ENCODE measurements at places on chromosomes 5 and 9.

DNA sequence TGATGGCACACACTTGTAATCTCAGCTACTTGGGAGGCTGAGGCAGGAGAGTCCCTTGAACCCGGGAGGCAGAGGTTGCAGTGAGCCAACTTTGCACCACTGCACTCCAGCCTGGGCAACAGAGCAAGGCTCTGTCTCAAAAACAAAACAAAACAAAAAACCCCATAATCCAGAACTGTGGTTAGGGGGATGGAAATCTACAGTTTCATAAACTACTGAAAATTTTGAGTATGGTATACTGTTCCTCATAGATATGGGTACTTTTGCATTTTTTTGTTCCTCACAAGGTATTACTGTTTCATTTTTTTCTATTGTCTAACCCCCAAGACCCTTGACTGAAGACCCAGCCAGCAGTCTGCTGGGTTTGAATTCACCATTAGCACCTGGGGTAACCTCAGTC is 52.2 kb upstream of the MAP3K1 start:
- no peak for DNase-seq

DNA sequence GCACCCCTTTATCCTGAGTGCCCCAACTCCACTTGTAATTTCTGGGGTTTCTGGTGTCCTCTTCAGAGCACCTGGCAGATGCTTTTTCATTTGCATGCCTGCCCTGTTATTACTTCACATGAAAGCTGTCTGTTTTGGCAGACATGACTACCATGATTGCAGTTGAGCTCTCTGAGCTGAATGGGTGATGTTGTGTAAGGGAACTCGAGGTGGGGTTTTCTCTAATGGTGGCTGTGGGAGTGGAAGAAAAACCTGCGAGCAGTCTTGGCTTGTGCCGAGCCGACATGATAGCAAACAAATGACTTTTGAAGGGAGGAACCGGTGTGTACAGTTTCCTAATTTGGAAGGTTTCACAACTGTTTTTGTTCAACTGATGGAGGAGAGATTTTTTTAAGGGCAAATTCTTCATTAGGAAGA is 196.2 kb downstream of the AOPEP start:
- no peak for DNase-seq

DNA sequence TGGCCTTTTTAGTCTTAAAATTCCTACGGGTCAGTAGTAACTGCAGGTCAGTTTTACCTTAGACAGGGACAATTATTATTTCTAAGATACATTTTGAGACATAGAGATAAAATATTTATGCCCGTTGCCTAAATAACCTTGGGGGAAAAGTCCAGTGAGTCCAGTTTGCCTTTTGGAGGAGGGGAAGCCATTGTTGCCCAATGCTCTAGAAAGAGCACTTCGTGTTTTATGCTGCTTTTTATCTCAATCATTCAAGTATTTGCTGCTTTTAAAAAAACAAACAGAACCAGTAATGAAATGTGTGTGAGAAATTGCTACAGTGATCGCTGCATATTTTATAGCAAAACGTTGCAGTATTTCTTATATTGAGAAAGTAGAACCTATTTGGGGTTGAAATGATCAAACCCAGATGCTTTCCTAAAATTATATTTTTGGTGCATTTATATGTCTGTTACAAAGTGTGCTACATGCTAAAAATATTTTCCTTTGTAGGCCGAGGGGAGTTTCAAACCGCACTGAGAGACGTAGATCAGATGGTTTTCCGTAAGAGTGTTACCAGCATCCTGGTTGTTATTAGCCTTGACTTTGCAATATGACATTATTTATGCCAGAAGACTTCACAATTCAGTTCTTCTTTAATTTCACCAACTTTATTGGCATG is 266.8 kb downstream of the AOPEP start:
- no peak for DNase-seq

DNA sequence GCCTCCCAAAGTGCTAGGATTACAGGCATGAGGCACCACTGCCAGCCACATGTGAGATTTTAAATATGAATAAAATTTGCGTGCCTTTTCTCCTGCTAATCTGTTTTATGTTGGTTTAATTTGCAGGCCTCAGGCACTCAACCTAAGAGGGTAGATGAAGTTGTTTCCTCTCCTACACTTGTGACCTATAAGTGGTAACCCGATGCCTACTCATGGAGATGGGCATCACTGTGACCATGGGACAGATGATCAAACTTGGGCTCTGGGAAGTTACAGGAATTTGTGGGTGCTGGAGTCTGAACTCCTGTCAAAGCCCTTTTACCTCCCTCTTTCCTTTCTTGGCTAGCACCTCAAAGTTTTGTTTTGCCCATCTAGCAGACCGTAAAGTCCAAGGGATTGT is 1.1 kb downstream of the SLC28A3 start:
- DNase-seq, result no peak

GRCh38 chr5:151619812-151620460 is 28.8 kb upstream of the FAT2 start:
- DNase-seq, result no peak

GRCh38 chr5:175235251-175235960 is 208.6 kb downstream of the DRD1 start:
- DNase-seq, result no peak

DNA sequence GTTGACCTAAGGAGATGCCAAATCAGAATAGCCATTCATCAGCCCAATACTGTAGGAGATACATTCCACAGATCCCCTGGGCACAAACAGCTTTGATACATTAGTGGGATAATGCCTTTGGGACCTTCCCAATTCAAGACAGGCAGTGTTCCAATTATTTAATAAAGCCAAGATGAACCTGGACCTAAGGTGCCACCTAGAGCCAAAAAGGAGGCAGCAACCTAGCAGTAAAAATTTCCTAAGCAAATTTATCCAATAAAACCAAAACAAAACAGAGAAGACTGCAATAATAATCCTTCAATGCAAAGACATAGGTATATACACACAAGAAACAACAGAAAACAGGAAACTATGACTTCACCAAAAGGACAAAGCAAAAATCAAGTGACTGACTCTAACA is 253.0 kb downstream of the HINT1 start:
- no peak for DNase-seq

DNA sequence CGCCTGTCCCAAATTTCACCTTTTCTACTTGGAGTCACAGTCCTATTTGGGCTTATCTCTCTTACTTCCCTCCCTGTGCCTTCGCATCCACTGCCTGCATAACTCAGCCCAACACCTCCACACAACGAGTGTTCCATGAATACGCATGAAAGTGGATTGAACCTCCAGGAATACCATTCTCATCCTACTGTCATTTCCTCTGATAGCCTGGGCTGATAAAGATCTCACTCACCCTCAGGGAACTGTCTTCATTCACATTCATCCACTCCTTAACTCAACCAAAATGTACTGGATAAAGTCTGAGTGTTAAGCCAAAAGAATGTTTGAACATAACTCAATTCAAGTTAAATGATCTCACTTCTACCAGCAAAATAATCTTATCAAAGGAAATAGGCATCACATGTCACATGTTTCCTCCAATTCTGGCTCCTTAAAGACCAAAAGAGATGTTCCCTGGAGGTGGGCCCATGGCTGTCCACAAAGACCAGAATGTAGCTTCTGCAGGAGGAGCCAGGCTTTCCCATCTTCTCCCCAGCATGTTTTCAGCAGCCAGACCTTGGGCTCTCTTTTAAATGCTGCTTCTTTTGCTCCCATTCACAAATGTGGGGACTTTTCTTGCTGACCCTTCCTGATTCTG is 28.4 kb upstream of the TRIO start:
- no peak for DNase-seq

DNA sequence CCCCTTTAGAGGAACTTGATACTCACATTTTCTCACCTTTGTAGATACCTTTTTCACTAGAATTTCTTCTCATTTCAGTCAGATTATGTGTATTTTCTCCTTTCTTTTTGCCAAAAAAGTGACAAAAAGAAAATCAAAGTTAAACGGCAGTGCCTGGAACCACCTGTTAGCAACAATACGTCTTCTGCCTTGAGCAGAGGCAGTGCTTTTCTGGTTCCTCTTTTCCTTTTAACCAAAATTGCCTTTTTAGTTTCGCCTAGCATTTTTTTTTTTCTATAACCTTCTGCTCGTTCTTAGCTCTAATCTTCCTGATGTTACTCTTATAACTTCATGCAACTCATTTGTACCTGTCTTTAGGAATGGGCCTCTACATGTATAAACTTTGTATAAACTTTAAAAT is 26.1 kb downstream of the SMIM32 start:
- no peak for DNase-seq

- no peak for DNase-seq
Measured at GRCh38 chr5:154587123-154588026, 109.3 kb upstream of the HAND1 start.

GRCh38 chr9:135040892-135041291 is 46.6 kb upstream of the OLFM1 start:
- no peak for DNase-seq

- DNase-seq, result no peak
Measured at GRCh38 chr9:109466623-109467590, 31.2 kb downstream of the PTPN3 start.

DNA sequence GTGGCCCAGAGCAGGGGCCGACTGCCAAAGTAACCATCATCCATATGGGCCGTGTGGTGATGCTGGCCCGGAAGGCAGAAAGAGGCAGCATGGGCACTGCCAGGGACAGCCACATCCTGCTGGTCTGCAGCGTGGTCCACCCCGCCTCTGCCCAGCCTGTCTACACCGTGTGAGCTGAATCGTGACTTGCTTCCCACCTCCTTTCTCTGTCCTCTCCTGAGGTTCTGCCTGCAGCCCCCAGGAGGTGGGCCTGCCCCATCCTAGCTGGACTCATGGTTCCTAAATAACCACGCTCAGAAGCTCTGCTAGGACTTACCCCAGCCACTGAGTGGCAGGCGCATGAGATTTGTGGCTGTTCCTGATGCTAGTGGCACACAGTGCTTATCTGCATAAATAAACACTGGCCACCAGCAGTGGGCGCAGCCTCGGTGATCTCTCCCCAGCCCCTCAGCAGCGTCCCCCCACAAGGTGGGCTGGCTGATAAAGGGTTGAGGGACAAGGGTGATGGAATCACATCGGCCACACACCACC is 22.6 kb upstream of the SUSD3 start:
- DNase-seq, result no peak

DNA sequence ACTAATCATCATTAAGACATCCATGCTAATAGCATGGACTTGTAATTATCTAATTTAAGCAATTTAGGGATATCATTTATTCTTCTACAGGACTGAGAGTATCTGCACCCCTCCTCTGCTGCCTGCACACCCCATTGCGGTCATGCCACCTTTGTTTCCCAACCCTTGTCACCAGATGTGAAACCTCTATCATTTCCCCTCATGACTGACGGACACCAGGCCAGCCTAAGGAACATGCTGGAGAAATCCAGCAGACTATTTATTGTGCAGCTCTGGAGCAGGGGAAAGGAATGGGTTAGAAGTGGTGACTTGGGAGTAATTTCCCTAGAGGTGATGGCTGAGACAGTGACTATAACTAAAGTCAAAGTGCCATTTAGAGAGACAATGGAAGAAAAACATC is 40.7 kb downstream of the UGCG start:
- DNase-seq, result no peak

DNA sequence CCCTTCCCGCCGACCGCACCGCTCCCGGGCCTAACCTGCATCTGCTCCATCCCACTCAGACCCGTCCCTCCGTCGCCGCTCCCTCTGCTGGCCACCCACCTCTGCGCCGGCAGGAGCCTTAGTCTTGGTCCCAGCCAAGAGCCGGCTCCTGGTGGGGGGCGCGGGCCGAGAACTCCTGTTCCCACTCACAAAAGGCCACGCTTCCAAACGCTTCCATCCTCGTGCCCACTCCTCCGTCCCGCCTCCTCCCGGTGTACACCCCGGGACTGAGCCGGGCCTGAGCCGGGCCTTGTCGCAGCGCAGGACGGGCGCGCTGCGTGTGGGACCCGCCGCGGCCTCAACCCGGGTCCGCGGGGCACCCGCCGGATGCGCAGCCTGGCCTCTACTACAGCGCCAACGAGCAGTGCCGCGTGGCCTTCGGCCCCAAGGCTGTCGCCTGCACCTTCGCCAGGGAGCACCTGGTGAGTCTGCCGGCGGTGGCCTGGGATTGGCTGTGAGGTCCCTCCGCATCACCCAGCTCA is 7.5 kb downstream of the ADAMTS13 start:
- DNase-seq, result no peak

DNA sequence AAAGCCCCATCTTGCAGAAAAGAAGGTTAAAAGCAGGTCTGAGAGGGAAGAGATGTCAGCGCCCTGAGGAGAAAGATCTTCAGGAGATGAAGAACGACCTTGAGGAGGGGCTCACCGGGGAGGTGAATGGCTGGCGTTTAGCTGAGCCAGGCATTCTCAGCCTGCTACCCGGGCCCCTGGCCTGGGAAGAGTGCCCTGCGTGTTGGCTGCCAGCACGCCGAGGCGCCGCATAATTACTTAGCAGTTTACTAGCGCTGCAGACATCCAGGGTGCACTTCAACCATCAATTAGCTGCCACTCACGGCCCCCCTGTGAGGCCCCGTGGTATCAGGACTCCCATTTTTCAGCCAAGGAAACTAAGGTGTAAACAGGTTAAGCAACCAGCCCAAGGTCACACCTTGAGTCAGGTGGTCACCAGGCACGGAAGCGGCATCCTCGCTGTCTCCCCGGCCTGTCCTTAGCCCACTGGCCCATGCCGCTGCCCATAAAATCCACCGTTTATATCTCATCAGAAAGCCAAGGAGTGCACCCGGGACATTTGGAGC is 551.9 kb downstream of the BNC2 start:
- DNase-seq, result no peak

DNA sequence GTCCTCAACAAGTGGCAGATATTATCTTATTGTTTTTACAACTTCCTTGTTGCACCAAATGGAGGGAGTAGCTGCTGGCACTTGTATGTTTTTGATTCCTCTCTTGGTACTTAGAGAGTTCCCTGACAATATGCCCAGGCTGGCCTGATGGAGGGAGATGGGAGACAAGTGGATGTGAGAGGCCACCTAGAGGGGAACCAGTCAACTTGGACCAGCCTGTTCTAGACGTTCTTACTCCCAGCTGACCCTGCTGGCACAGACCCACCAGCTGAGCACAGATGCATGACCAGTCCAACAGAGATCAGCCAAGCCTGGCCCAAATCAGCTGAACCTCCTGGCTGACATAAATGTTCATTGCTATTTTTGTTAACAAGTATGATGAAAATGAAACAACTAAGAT is 60.9 kb upstream of the GDNF start:
- no peak for DNase-seq

- DNase-seq, result no peak
Measured at GRCh38 chr5:31846934-31847333, 208.0 kb downstream of the PDZD2 start.

- no peak for DNase-seq
Measured at GRCh38 chr5:65157906-65158603, 323.7 kb downstream of the ADAMTS6 start.

GRCh38 chr9:125993466-125993865 is 246.3 kb downstream of the PBX3 start:
- DNase-seq, result no peak

GRCh38 chr5:163544836-163545235 is 39.4 kb downstream of the MAT2B start:
- no peak for DNase-seq

DNA sequence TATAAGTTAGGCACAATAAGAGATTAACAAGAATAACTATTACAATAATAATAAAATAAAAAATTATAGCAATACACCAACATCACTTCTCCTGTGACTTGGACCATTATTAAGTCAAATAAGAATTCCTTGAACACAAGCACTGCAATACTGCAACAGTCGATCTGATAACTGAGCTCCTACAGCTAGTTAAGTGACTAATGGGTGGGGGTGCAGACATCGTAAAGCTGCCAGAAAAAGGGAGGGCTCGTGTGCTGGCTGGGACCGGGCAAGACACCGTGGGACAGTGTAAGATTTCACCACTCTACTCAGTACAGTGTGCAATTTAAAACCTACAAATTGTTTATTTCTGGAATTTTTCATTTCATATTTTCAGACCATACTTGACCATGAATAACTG is 78.8 kb downstream of the SNX24 start:
- no peak for DNase-seq

GRCh38 chr9:131237291-131237690 is 39.0 kb downstream of the FAM78A start:
- no peak for DNase-seq

Measured in activated CD4-positive, alpha-beta T cell treated with anti-CD3 and anti-CD28 coated beads, Interleukin-2, amount 50 U/mL, for 24 hours (primary cell).